ENCODE measurements at places on chromosomes 5 and 9.

- no peak for DNase-seq
Measured at GRCh38 chr5:117455236-117456233, 880.9 kb upstream of the SEMA6A start.

GRCh38 chr5:77031891-77032290, 1.7 kb downstream of the AGGF1 start:
- DNase-seq = no peak

DNA sequence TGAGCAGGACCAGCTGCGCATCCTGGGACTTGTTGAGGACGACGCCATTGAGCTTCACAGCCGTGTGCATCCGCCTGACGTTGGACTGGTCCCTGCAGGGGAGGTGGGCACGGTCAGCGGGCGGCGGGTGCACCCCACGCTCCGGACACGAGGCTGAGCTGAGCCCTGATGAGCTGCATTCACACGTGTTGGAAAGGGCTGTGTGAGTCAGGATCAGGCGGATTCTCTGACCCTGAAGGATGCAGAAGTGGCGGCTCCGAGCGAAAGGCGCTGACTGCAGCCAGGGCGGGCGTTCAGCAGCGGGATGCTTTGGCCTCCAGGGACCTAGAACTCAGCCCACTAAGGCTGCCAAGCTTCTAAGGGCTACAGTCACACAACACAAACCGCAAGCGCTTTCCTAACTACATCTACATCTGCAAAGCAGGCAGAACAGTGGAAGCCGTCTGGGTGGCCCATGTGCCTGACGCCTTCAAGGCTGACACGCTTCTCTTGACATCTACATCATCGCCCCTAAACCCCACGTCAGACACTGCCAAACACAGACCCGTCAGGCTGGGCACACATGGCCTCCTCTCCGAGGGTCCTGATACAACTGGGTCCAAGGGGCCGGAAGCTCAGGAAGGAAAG, 44.9 kb downstream of the NKD2 start:
- DNase-seq = no peak

DNA sequence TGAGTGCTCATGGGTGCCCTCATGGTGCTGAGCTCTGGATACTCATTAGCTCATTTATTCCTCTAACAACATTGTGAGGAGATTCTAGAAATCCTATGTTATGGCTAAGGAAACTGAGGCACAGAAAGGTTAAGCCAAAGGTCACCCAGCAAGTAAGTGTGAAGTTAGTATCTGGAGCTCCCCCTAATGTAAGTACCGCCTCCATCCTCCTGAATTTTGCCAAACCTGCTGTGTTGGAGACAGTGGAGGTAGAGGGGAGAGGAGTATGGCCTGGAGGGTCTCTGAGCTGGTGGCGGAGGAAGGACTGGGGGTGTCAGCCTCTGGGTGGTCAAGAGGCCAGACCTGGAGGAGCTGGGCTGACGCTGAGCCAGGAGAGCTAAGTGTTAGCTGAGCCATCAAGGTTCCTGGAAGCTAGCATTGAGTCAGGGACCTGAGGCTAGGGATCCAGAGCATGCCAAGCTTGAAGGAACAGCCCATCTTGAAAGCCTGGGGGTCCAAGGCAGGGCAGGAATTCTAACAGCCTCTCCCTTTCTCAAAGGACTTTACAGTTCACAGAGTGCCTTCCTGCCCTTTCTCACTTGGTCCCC, 114.8 kb downstream of the RGS3 start:
- no peak for DNase-seq

GRCh38 chr9:130781569-130781968, 53.5 kb upstream of the ABL1 start:
- no peak for DNase-seq

- no peak for DNase-seq
Measured at GRCh38 chr5:138948471-138949222, 73.5 kb upstream of the LRRTM2 start.

DNA sequence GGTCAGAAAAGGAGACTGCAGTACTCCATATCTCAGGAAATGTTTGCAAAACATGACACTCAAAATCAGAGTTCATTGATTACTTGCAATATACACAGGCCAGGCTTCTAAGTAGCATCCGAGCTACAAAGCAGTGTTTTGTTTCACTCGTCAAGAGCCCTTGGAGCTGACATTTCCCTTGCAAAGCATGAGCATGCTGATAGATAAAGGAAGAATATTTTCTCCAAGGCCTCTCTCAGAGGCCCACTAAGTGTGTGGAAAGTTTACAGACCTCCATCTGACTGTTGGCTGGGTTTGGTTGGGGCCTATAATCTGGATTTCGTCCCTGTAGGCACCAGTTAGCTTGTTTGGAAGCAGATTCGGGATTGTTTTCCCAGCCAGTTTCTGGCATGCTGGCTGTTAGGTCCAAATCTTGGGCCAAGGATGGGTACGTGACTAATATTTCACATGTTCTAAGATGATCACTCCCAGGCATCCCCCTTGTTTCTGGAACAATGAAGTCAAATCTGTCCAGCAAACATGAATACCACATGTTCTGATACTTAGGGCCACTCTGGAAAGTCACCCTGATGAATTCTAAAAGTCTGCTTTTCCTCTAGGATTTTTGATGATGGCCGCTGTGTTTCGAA, 161.3 kb downstream of the RFK start:
- no peak for DNase-seq
